ENCODE measurements at places on chromosomes 11 and 22.

DNA sequence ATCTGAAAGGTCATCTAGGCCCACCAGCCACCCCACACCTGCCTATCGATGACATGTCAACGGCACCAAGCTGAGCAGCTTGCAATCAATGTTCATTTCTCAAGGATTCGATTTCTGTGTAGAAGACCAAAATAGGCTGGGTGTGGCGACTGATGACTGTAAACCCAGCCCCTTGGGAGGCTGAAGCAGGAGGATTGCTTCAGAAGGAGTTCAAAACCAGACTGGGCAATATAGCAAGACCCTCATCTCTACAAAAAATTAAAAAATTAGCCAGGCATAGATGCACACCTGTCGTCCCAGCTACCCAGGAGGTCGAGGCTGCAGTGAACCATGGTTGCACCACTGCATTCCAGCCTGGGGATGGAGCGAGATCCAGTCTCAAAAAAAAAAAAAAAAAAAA is 108.7 kb downstream of the MICAL3 start:
- H3K27ac ChIP-seq = no peak overlapping the region
- no peaks in the 10 kb centered on the region for H3K36me3 ChIP-seq
- H3K27me3 ChIP-seq = no peaks in the 10 kb centered on the region
- no peak overlapping the region for H3K4me3 ChIP-seq
- peaks cover 5% of the 10 kb centered on the region for H3K4me1 ChIP-seq

DNA sequence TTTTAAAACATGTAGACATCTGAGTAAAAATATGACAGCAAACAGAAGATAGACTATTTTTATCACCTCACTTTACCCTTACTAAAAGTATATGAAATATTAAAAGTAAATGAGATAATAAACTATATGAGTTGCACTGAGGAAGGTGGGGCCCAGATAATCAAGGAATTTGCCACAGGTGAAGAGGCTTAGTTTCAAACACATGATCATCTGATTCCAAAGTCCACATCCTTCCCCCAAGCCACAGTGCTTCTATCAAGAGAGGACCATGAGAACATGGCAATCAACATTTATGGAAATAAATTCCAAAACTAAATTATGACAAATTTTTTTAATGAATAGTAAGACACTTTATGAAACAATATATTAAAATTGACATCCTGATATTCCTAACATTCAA is 384.0 kb downstream of the DCDC1 start:
- no peak for DNase-seq
- H3K27ac ChIP-seq = no peak overlapping the region
- no peak overlapping the region for H3K4me3 ChIP-seq
- H3K4me1 ChIP-seq = no peaks in the 10 kb centered on the region
- H3K27me3 ChIP-seq = no peaks in the 10 kb centered on the region

GRCh38 chr22:29994943-29995342 is 85.3 kb upstream of the HORMAD2 start:
- H3K27ac ChIP-seq = no peak overlapping the region
- H3K4me3 ChIP-seq = no peak overlapping the region
- no peaks in the 10 kb centered on the region for H3K4me1 ChIP-seq
- no peak for DNase-seq

- no peaks in the 10 kb centered on the region for H3K36me3 ChIP-seq
- DNase-seq = peak; percentile 23
- H3K4me3 ChIP-seq = no peak overlapping the region
- no peak overlapping the region for H3K27ac ChIP-seq
These were observed 90.8 kb upstream of the SHANK2 start for GRCh38 chr11:71342951-71343827.

- H3K4me1 ChIP-seq = peaks cover 34% of the 10 kb centered on the region
- peak; percentile 54 for DNase-seq
- H3K27me3 ChIP-seq = no peaks in the 10 kb centered on the region
- peaks cover 4% of the 10 kb centered on the region for H3K36me3 ChIP-seq
- no peak overlapping the region for H3K4me3 ChIP-seq
These were observed 2.8 kb downstream of the SIAE start for GRCh38 chr11:124670732-124671131.

DNA sequence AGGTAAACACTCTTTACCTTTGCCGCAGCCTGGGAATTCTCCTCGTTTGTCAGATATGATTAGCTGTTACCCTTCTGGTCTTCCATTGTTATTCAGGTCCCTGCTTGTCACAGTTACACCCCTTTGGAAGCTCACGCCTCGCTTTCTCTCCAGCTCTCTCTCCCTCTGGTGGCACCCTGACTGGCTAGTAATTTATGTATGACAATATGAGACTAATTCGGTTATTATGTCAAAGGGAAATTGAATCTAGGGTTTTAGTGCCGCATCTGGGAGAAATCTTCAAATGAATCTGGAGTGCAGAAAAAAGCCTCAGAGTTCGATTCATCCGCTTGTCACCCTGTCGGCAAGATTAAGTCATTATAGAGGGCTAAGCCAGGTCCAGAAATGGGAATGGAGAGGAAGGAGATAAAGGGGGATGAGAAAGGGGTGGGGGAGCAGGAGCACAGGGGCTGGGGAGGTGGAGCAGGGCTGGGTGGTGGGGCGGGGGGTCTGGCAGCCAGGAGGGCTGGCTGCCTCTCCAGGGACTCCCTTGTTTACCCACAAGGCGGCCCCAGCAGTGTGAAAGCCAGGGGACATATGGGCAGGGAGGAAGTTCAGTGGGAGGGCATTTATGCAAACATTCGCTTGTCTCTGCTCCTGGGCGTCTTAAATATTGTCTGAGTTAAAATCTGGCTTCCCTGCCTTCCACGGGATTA is 179.0 kb upstream of the NECTIN1 start:
- no peak for DNase-seq
- no peak overlapping the region for H3K4me3 ChIP-seq
- peaks cover 3% of the 10 kb centered on the region for H3K27me3 ChIP-seq
- no peaks in the 10 kb centered on the region for H3K36me3 ChIP-seq

GRCh38 chr11:11070976-11071375 is 213.1 kb upstream of the ZBED5 start:
- no peaks in the 10 kb centered on the region for H3K27me3 ChIP-seq
- DNase-seq = no peak
- H3K4me1 ChIP-seq = no peaks in the 10 kb centered on the region
- no peak overlapping the region for H3K27ac ChIP-seq
- no peak overlapping the region for H3K4me3 ChIP-seq
- no peaks in the 10 kb centered on the region for H3K36me3 ChIP-seq

DNA sequence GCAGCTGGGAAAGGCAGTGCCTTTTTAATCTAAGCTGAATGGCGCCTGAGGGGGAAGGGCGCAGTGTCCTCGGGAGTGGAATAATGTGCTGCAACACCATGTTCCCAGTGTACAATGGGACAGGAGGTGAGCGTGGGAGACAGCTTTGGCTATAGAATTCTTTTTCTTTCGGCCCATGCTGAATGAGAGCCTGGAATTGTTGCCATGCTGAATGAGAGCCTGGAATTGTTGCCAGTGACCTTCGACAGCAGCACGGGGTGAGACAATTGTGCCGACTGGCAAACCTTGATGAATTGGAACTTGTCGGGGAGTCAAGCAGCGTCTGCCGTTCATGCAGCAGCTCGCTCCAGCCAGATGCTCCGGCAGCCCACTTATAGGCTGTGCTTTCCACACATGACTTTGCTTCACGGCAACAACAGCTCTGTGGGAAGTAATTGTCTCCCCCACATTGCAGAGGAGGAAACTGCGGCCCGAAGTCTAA is 141.4 kb upstream of the E2F8 start:
- peaks cover 4% of the 10 kb centered on the region for H3K27me3 ChIP-seq
- H3K4me3 ChIP-seq = no peak overlapping the region
- no peaks in the 10 kb centered on the region for H3K4me1 ChIP-seq
- DNase-seq = no peak

DNA sequence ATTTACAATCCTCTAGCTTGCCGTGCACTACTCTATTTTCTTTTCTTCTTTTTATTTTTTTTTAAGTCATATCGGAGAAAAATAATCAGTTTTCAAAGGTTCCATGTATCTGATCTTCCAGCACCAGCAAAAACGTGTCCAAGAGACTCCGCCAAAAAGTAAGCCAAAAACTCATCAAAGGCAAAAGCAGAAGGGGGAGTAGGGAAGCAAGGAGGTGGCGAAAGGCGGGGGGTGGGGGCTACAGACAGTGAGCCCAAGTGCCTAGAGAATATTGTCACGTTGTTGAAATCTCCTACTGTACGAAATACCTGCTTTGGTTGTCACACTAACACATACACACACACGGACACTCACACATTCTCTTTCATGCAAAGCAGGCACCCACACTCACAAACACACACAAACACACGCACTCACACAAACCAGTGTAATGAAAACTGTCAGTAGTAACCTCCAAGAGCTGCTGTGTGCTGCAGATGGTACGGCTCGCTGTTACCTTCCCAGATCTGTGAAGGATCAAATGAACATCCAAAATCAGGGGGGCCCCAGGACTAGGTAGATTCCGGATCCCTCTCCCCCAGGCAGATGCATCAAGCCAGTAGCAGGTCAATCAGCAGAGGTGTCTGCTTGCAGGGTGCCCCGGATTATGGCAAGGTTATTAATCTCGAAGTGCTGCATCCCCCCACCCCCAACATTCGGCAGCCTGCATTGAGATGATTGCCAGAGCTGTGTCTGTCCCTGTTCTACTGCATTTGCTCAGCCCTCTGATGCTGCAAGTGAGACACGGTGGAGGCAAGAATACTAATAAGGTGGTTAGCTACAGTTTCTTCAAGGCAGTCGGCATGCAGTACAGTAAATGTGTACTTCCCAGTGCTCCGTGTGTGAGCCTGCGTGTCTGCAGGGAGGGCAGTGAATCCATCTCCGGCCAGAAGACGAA is at the start of gene LRRC4C:
TSS of gene LRRC4C (minus strand) at position 188 of the 937 bp plus-strand sequence.
- no peak within 1 kb of the TSS for H3K4me3 ChIP-seq
- DNase-seq = no peak
- no peaks in the 10 kb centered on the region for H3K36me3 ChIP-seq

GRCh38 chr11:126189109-126189929 is 22.1 kb downstream of the RPUSD4 start:
- H3K36me3 ChIP-seq = peaks cover 5% of the 10 kb centered on the region
- H3K27ac ChIP-seq = no peak overlapping the region
- DNase-seq = no peak
- no peak overlapping the region for H3K4me3 ChIP-seq
- H3K4me1 ChIP-seq = peaks cover 8% of the 10 kb centered on the region
- no peaks in the 10 kb centered on the region for H3K27me3 ChIP-seq

DNA sequence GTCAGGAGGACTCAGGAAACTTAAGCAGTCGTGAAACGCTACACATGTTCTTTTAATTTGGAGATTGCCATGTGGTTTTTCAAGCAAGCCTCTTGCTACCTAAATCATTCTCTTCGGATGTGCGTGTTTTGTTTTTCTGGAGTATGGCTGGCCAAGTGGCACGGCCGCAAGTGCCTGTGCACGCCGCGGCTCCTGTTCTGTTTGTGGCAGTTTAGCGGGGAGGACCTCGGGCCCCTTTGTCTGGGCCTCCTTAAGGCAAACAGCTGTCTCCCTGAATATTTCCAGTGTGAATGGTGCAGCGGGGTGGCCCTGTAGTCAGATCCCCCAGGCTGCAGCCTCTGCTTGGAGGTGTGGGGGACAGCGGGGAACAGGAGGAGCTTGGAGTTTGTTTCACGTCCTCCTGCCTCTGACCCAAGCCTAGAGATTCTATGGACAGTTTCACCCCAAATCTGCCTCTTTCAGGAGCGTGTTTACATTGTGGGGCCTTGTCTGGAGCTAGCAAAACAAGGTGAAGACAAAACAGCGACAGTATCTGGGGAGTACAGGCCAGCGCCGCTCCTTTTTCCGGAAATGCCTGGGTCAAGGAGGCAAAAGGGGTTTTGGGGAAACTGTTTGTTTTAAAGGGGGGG is 1.3 kb downstream of the LRP5 start:
- no peaks in the 10 kb centered on the region for H3K27me3 ChIP-seq
- H3K27ac ChIP-seq = peak overlapping the region; percentile 86
- H3K4me1 ChIP-seq = peaks cover 53% of the 10 kb centered on the region
- H3K4me3 ChIP-seq = peak overlapping the region; percentile 91
- DNase-seq = no peak
- peaks cover 10% of the 10 kb centered on the region for H3K36me3 ChIP-seq

DNA sequence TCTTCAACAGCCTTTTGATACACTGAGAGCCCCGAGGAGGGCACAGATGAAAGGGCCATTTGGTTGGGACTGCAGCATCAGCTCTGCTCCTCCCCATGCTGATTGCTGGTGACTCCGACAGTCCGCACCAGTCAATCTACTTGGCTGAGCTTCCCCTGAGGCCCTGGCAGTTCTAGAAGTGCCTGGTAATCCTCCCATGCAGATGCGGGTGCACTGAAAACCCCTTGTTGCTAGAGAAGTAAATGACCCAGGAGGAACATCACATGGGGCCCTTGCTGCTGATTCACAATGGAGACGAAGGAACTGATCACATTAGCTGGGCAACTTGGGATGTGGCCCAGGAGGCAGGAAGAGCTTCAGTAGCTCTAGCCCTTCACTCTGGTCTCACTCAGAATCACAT is 35.2 kb upstream of the RIC3 start:
- no peaks in the 10 kb centered on the region for H3K36me3 ChIP-seq
- DNase-seq = no peak
- H3K4me1 ChIP-seq = no peaks in the 10 kb centered on the region

- H3K27ac ChIP-seq = no peak overlapping the region
- no peaks in the 10 kb centered on the region for H3K27me3 ChIP-seq
- H3K4me1 ChIP-seq = peaks cover 31% of the 10 kb centered on the region
- H3K36me3 ChIP-seq = no peaks in the 10 kb centered on the region
- H3K4me3 ChIP-seq = no peak overlapping the region
- DNase-seq = no peak
These were observed 6.7 kb downstream of the ETS1 start for GRCh38 chr11:128580612-128581011.

GRCh38 chr11:116427903-116428637 is 344.7 kb downstream of the BUD13 start:
- DNase-seq = no peak
- no peaks in the 10 kb centered on the region for H3K36me3 ChIP-seq
- H3K27me3 ChIP-seq = peaks cover 3% of the 10 kb centered on the region

- H3K4me1 ChIP-seq = no peaks in the 10 kb centered on the region
- no peak for DNase-seq
- H3K27me3 ChIP-seq = peaks cover 19% of the 10 kb centered on the region
These were observed 32.4 kb upstream of the EIF3D start for GRCh38 chr22:36561291-36561811.

DNA sequence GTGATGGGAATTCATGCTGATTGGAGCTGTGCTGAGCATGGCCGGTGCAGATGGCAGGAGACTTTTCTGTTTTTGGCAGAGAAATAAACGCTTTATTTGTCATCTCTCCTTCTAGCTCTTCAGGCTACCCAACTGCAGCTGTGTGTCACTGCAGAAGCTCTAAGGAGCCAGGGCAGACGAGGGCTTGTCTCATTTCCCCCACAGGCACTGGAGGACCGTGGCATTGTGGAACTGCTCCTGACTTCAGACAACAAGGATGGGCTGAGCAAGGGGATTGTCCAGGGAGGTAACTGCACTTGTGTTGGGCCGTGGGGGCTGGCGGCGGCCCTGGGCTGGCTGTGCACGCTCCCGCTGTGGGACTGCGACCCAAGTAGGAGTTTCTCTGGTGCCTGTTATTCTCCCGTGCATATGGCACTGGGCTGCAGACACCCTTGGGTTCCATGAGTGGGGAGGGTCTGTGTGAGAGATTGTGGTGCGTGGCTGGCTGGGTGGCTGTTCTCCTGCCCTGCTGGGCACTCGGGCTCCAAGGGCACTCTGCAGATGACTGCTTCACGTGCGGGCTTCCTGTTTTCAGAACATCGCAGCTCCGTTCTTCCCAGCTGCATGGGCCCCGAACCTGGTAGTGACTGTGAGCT is 27.2 kb downstream of the GLB1L2 start:
- H3K36me3 ChIP-seq = no peaks in the 10 kb centered on the region
- H3K4me1 ChIP-seq = peaks cover 14% of the 10 kb centered on the region
- H3K27ac ChIP-seq = no peak overlapping the region
- no peak overlapping the region for H3K4me3 ChIP-seq
- peaks cover 9% of the 10 kb centered on the region for H3K27me3 ChIP-seq
- DNase-seq = no peak

- H3K36me3 ChIP-seq = no peaks in the 10 kb centered on the region
- peaks cover 44% of the 10 kb centered on the region for H3K4me1 ChIP-seq
- DNase-seq = no peak
- H3K27me3 ChIP-seq = no peaks in the 10 kb centered on the region
These were observed 19.0 kb upstream of the MPZL2 start for GRCh38 chr11:118283037-118283636.
